NCI-H82 (cell line): ENCODE measurements at places on chromosomes 2 and 18.

- DNase-seq: peak; percentile 8
Observed at GRCh38 chr2:8416849-8417832, 264.7 kb upstream of the ID2 start.

DNA sequence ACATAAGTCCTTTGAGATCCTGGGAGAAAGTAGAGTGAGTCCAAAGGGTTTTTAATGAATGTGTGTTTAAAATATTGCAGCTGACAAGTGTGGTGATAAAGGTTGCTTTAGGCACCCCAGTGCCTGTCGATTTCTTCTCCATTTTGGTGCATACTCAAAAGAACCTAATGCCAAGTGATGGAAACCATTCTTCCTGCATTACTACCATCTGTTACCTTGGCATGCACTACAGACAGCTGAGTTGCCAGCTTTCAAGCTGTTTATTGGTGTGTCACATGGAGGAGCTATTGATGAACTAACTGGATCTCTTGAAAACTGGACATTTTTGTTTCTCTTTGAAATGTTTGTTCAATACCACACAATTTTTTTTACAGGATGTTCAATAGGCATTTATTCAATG, 350.0 kb downstream of the AKAIN1 start:
- no peak for DNase-seq

DNA sequence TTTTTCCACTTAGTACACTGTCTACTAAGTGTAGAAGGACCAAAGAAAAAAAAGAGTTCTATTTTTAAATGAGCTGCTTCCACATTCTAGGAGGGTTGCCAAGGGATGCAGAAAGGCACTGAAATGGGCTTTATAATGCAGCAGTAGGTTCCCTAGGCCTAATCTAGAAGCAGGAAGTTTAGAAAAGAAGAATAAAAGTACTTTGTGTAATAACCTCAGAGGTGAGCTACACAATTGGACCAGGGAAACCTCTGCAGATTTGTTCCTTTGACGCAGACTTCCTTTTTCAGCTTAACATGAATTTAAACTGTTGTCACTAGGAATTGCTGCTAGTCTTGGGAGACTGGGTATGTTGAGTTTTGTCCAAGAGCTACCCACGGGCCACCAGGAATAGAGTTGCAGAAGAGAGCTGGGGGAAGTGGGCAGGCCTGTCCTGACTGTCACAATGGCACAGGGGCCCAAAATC, 34.6 kb upstream of the RAB1A start:
- no peak for DNase-seq

- DNase-seq: no peak
Observed at GRCh38 chr18:27860701-27861107, 316.2 kb downstream of the CDH2 start.
